Left cardiac atrium (tissue), 4 donors: ENCODE measurements at places on chromosomes 7 and 10.

DNA sequence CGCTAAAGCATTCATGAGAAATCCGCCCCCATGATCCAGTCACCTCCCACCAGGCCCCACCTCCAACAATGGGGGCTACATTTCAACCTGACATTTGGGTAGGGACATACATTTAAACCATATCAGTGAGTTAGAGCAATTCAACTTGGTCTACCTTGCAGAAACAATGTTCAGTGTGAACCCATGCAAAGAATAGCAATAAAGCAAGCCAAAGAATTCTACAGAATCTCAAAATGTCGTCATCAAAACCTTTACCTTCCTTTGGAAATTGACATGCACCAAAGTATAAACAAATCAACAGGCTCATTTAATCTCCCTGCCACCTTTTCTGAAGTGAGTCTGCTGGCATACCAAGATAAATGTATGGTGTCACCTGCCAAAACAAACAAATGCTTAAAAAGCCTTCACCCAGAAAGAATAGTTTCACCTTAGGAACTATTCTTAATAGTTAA lies 68.8 kb upstream of the ABLIM1 start:
- no peak for DNase-seq

DNA sequence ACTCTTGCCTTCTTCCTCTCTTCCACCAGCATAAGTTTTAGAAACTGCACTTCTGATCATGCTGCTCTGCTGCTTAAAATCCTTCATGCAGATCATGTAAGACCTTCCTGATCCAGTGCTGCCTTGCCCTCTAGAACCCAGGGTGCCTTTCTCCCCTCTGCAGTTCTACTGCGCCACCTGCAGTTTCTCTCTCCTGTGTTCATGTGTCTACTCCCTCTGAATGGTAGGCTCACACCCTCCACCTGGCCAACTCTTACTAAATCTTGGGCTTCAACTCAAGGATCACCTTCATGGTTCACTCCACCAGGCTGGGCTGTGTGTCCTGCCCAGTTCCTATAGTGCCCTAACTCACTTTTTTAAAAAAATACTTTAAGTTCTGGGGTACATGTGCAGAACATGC lies 174.6 kb upstream of the ITGB1 start:
- no peak for DNase-seq

DNA sequence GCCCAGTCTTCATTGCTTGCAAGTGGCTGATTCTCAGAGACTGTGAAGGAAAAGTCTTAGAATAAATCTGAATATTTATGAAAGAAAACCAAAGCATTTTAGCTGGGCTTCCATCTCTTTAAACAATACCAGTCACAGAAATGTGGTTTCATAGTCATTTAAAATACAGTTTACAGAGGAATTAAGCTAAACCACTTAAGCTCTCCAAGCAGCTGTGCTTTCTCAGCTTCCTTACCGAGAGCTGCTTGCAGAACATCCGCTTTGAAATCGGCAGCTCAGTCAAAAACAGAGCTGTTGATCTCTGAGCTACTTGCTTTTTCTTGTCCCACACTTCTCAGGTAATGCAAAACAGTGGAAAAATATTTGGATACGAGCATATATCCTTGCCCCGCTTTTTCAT lies 134.5 kb downstream of the DYNC1I1 start:
- no peak for DNase-seq

- no peak for DNase-seq
These were observed 41.0 kb downstream of the ATXN7L1 start for GRCh38 chr7:105835441-105835840.

GRCh38 chr7:38382684-38383083 lies 109.2 kb upstream of the TARP start:
- DNase-seq: no peak

GRCh38 chr7:105450177-105450861 lies 61.6 kb upstream of the SRPK2 start:
- DNase-seq: no peak

DNA sequence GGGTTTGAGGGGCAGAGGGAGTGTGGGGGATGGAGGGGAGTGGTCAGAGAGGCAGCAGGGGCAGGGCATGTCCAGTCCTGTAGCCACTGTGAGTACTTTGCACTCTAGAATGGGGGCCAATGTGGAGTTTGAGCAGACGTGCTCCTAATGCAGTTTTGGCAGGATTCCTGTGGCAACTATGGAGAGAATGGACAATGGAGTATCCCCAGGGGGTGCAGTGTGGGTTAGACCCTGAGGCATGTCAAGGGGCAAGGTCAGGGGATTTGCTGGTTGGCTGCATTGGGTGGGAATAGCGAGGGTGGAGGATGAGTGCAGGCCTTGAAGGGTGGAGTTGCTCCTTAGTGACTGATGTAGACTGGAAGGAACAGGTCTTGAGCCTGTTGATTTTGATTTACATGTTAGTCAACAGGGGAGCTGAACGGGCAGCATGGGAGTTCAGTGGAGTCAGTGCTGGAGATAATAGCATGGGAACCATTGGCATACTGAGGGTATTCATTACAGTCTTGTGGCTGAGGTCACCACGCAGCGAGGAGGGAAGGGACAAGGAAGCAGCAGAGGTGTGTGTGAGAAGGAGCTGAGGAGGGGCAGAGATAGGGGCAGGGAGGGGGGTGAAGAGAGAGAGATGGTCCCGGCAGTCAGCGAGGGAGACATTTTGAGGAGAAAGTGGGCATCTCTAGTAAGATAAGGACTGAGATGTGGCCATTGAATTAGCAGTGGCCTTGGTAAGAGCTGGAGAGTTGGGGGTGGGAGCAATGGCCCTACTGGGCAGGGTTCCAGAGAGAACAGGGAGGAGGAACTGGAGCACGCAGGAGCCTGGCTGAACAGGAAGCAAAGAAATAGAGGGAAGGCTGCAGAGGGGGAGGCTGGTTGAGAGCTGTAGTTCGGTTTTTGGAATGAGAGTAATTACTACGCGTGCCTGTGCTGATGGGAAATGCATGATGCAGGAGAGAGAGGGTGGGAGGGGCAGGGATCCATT lies 112.7 kb downstream of the CCNY start:
- DNase-seq: peak; percentile 38

GRCh38 chr10:62590306-62590705 lies 214.2 kb upstream of the ADO start:
- DNase-seq: no peak

GRCh38 chr10:123245264-123245663 lies 91.1 kb downstream of the BUB3 start:
- no peak for DNase-seq

GRCh38 chr7:21939136-21939857 lies 6.4 kb downstream of the CDCA7L start:
- no peak for DNase-seq
